Liver (tissue), 10 donors: ENCODE measurements at places on chromosomes 11 and 22. TPM values are rescaled to one million over a fixed set of nuclear protein-coding genes. Genes with fewer than 3 reads are reported as not detected.
A peak's percentile ranks its signal among the peaks of the same experiment; 100 is the strongest.

DNA sequence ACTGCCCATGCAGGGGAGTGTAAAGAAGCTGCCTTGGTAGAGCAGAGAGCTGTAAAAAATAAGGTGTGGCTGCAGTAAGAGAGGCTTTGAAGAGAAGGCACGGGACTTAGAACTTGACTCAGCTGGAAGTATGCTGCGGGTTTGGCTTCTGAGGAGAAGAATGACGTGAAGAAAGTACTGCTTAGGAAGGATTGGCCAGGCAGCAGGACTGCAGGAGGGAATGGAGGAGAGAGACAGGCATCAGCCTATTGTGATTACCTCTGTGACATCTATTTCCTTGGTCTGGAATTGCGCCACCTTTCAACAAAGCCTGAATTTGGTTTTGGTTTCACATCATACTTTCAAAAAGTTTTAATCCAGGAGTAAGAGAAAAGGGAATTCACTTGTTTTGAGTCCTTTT is 22.5 kb downstream of the PRRG4 start:
- no peaks in the 10 kb centered on the region for H3K27me3 ChIP-seq
- H3K4me3 ChIP-seq, result no peak overlapping the region
- no peaks in the 10 kb centered on the region for H3K4me1 ChIP-seq
- no peak for DNase-seq
- H3K36me3 ChIP-seq, result peaks cover 6% of the 10 kb centered on the region

BTBD10 gene
- 12.6 TPM for total RNA-seq

IGF2 gene
- total RNA-seq, result 1,440 TPM

ADAMTS15 gene
- total RNA-seq, result 1.3 TPM

- no peak for DNase-seq
- no peaks in the 10 kb centered on the region for H3K36me3 ChIP-seq
- no peaks in the 10 kb centered on the region for H3K27me3 ChIP-seq
- H3K27ac ChIP-seq, result no peak overlapping the region
Observed at GRCh38 chr11:59767225-59767611, 12.0 kb downstream of the STX3 start.

GRCh38 chr11:57422669-57423068 is 4.3 kb downstream of the SLC43A3 start:
- H3K4me3 ChIP-seq, result no peak overlapping the region
- peaks cover 34% of the 10 kb centered on the region for H3K4me1 ChIP-seq
- peak overlapping the region; percentile 36 for H3K27ac ChIP-seq
- DNase-seq, result no peak

- peak; percentile 73 for DNase-seq
- no peak overlapping the region for H3K27ac ChIP-seq
- no peaks in the 10 kb centered on the region for H3K36me3 ChIP-seq
Observed at GRCh38 chr22:37681556-37682049, 4.5 kb upstream of the NOL12 start.

DNA sequence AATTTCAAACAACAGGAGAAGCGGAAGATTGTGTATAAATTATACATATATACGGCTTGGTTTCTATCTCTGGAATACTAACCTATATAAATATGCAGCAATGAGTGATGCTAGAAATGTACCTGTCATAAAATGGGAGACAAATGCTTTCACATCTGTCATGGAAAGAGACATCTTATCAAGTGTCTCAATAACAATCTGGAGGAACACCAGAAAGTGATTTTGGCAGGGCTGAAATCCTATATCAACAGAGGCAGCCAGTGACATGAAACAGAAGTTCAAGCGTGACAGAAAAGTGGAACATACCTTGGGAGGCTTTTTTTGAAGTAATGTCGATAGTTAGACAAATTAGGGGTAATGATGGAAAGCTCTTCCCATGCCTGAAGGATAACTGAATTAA is 834.6 kb downstream of the JRKL start:
- H3K4me3 ChIP-seq, result no peak overlapping the region
- H3K27me3 ChIP-seq, result no peaks in the 10 kb centered on the region
- no peak for DNase-seq
- H3K36me3 ChIP-seq, result no peaks in the 10 kb centered on the region
- H3K4me1 ChIP-seq, result no peaks in the 10 kb centered on the region

DNA sequence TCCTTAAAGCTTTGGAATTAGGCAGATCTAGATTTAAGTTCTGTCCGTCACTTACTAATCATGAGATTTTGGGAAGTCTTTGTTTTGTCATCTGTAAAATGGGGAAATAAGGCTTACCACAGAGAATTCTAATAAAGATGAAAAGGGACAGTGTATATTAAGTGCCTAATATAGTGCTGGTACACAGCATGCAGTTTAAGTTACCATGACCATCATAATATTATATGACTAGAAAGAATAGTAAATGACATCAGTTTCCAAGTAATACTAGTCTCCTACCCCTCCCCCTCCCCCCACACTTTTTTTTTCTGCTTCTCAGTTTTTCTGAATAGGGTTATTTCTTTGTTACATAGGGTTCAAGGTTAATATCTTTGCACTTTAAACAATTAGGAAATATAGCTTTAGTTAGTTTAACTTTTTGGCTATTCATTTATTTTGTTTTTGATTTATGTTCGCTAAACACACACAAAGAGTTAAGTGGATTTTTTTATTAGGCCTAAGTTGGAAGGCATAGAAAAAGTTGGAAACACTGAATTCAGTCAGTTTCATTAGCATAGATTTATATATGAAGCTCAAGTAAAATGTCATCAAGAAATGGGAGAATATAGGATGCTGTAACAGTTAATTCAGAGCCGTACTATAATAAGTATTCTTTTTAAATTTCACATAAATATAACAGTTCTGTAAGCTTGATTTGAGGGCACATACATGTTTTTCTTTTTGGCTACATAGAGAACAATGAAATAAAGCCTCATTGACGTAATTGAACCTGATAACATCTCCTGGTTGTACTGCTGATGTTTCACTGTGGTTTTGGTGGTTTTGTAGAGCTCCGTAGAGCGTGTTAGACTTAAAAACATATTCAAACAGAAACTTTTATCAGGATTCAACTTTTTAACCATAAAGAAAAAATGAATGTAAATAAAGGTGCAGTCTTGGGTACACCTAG is 121.2 kb downstream of the PDE3B start:
- no peak overlapping the region for H3K27ac ChIP-seq
- no peaks in the 10 kb centered on the region for H3K4me1 ChIP-seq
- H3K4me3 ChIP-seq, result no peak overlapping the region
- no peaks in the 10 kb centered on the region for H3K27me3 ChIP-seq
- no peaks in the 10 kb centered on the region for H3K36me3 ChIP-seq
- DNase-seq, result no peak

DNA sequence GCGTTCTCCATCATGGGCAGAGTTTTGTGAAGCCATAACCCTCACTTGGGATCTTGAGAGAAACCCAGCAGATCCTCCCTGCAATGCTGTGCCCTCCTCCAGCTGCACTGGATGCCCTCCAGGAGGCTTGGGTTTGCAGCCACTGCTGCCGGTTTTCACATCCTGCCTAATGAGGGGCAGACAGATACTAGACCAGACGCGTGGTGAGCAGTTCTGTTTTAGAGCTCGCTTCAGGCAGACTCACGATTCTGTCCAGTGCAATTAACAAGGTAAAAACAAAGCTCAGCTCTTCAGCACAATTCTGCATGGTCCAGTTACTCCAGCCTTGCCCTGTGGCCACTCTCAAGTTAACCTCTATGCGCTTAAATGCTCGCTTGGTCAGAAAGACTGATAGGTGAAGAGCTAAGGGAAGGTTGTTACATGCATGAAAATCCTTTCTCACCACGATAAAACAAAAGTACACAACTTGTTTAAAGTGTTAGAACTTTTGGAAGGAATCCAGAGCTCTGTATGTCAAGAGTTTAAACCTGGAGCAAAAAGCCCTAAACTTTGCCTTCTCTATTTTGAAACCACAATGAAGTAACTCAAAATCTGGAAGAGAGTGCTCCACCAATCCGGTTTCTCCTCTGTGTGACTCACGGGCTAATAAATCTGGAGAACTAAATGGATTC is 292.3 kb upstream of the FAT3 start:
- no peak for DNase-seq
- H3K4me3 ChIP-seq, result no peak overlapping the region
- H3K27me3 ChIP-seq, result no peaks in the 10 kb centered on the region
- H3K27ac ChIP-seq, result peak overlapping the region; percentile 31
